ENCODE measurements at places on chromosomes 6 and 20. TPM values are rescaled to one million over a fixed set of nuclear protein-coding genes. Genes with fewer than 3 reads are reported as not detected.
A peak's percentile ranks its signal among the peaks of the same experiment; 100 is the strongest.

Gene OPN5
- total RNA-seq = not detected

Gene LGSN
- total RNA-seq = not detected

Gene SOX18
- total RNA-seq = not detected

Gene MYL9
- total RNA-seq = not detected

DNA sequence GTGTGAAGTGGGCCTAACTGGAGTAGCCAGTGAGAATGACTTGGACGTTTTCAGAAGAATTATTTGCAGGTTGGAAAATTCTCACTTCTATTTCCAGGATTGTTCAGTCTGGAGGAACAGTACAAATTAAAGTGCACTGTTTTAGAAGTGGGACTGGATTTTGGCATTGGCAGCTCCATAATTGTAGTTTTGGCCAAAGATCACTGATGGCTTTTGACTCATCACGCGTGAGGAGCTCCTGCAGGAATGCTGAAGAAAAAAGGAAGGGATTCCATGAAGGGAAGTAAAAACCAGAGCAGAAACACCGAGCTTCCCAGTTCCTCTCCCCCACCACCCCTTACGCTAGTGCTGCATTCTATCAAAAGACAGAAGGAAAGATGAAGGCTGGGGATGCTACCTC is 103.5 kb downstream of the JARID2 start:
- H3K36me3 ChIP-seq = no peaks in the 10 kb centered on the region
- DNase-seq = no peak
- no peak overlapping the region for H3K27ac ChIP-seq
- no peaks in the 10 kb centered on the region for H3K27me3 ChIP-seq
- no peaks in the 10 kb centered on the region for H3K4me1 ChIP-seq
- no peak overlapping the region for H3K4me3 ChIP-seq

- no peak for DNase-seq
- peaks cover 3% of the 10 kb centered on the region for H3K36me3 ChIP-seq
- no peaks in the 10 kb centered on the region for H3K27me3 ChIP-seq
- H3K4me1 ChIP-seq = peaks cover 7% of the 10 kb centered on the region
These were observed 27.9 kb upstream of the SYNCRIP start for GRCh38 chr6:85670573-85670972.

DNA sequence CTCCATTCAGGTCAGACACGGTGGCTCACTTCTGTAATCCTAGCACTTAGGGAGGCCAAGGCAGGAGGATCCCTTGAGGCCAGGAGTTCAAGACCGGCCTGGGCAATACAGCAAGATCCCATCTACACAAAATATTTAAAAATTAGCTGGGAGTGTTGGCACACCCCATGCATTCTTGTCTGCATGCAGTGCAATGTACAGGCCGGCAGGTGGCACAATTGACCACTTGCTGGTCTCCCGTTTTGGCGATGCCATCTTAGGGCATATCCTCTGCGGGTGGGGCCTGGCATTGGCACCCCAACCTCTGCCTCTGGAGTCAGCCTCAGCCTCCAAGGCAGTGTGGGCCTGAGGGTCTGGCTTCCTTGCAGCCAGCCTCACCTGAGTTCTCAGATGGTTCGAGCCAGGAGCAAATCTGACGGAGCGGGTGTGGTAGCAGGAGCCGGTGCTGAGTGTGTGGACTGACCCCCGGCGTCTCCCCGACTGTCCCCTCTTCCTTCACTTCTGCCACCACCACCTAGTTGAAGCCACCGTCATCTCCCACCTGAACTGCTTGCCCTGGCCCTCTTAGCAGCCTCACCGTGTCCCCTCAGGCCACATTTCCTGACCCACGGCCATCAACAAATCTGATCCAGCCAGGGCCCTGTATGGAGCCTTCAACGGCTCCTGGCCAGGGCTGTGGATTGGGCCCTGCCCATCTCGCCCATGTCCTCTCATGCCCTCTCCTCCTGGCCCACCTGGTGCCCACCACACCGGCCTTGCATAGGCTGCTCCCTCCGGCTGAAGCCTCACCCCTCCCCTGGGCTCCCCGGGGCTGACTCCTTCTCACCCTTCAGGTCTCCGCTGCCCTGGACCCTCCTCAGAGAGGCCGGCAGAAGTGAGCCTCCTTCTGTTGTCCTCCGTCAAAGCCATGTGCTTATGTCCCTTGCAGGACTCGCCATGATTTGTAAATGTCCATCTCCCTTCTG is 44.0 kb downstream of the EFCAB8 start:
- no peak overlapping the region for H3K27ac ChIP-seq
- peak; percentile 79 for DNase-seq
- H3K4me1 ChIP-seq = no peaks in the 10 kb centered on the region
- no peaks in the 10 kb centered on the region for H3K27me3 ChIP-seq

- H3K4me1 ChIP-seq = peaks cover 56% of the 10 kb centered on the region
- no peaks in the 10 kb centered on the region for H3K27me3 ChIP-seq
- DNase-seq = peak; percentile 51
- H3K4me3 ChIP-seq = peak overlapping the region; percentile 77
- no peaks in the 10 kb centered on the region for H3K36me3 ChIP-seq
These were observed 1.2 kb downstream of the TAB2 start for GRCh38 chr6:149318581-149319286.

DNA sequence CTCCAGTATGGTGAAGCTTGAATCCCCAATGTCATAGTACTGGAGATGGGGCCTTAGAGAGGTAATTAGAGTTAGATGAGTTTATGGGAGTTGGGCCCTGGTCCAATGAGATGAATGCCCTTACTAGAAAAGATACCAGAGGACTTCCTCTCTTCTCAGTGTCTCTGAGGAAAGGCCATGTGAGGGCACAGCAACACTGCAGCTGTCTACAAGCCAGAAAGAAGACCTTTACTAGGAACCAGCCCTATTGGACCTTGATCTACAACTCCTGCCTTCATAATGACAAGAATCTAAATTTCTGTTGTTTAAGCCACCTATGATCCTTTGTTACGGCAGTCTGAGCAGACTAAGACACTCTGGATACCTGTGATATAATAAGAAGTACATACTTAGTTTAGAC is 31.4 kb upstream of the AKAP7 start:
- H3K4me3 ChIP-seq = no peak overlapping the region
- H3K27me3 ChIP-seq = no peaks in the 10 kb centered on the region
- no peak overlapping the region for H3K27ac ChIP-seq
- DNase-seq = no peak
- no peaks in the 10 kb centered on the region for H3K36me3 ChIP-seq

Measured in Karpas-422 (cell line).